ENCODE measurements at places on chromosomes 6 and 20.
A peak's percentile ranks its signal among the peaks of the same experiment; 100 is the strongest.

DNA sequence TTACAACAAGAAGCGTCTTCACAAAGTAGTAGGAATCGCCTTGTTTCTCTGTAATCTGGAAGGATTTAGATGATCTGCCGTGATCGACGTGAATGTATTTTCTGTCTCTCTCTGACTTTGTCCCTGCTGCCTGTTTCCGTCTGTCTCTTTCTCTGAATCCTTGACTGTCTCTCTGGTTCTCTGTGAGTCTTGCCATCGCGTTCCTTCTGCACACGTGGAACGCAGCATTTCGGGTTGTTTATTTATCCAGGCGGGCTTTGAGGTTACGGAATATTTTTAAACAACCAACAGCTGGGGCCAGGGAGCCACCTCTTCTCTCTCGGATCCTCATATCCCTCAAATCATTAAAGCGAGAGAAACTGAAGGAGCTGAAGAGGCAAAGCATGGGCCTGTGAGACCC is 215.9 kb downstream of the ZDHHC14 start:
- no peak for DNase-seq

DNA sequence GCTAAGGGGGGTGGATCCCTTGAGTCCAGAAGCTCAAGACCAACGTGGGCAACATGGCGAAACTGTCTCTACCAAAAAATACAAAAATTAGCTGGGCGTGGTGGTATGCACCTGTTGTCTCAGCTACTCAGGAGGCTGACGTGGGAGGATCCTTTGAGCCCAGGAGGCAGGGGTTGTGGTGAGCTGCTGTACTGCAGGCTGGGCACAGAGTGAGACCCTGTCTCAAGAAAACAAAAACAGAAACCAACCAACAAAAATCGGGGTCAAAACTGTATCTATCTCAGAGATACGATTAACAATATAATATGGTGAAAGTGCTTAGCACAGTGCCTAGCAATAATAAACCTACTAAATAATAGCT is 20.7 kb upstream of the BCAS1 start:
- no peak for DNase-seq

GRCh38 chr6:111973927-111974639 is 79.8 kb upstream of the CCN6 start:
- DNase-seq = no peak

GRCh38 chr6:76866091-76866915 is 597.0 kb downstream of the HTR1B start:
- DNase-seq = no peak

GRCh38 chr20:50215926-50216325 is 25.3 kb downstream of the CEBPB start:
- DNase-seq = no peak

GRCh38 chr6:13561624-13562267 is 12.7 kb upstream of the SIRT5 start:
- no peak for DNase-seq

DNA sequence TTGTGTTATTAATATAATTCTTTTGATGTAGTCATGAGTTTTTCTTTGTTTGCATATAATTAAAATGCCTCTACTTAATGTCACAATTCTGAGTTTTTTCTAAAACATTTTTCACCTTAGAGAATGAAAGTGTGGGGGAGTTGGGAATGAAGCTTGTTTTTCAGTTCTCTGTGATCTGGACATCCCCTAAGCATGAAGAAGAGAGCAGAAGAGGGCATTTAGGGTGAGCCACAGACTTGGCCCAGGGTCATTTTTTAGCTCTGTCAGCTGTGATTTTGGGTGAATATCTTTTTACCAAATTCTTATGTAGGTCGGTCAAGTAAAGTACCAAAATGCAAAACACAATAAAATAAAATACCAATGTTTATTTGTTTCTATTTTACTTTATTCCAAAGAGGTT is 3.9 kb downstream of the OTOR start:
- no peak for DNase-seq

DNA sequence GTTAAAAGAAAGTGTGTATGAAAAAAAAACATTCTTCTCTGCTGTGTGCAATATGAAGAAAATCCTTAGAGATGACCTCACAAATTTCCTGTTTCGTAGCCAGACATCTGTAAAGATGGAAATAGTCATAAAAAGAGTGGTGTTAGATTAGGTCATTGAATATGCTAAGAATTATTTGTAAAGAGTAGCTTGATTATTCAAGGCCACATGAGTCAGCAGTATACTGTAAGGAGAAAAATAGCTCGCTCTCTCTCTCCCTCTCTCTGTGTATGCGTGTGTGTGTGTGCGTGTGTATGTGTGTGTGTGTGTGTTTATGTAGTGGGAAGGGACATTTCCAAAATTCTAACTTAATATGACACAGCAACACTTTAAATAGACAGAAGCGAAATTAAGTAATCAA is 78.8 kb downstream of the PTCHD4 start:
- no peak for DNase-seq

DNA sequence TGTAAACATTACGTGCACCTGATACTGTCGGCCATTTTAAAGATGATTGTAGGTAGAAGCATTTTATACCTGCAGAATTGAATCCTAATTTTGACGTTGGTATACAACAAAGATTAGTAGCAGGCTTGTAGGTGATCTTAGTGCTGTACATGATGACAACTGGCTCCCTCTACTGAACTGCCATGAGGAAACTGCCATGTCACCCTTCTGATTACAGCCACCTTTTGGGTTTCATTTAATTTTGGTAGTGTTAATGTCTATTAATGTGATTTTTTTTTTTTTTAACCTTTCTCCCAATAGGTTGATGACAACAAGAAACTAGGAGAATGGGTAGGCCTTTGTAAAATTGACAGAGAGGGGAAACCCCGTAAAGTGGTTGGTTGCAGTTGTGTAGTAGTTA is 2.3 kb downstream of the RPS12 start:
- DNase-seq = peak; percentile 18

GRCh38 chr20:32466739-32467505 is 108.8 kb downstream of the ASXL1 start:
- DNase-seq = no peak

- no peak for DNase-seq
These were observed 250.8 kb upstream of the PRDM1 start for GRCh38 chr6:105835373-105835772.
